ENCODE measurements at places on chromosomes 1 and 21.

- no peak for DNase-seq
Observed at GRCh38 chr1:212401838-212402582, 12.7 kb downstream of the PACC1 start.

- DNase-seq: no peak
Observed at GRCh38 chr1:166978821-166979220, 3.5 kb upstream of the ILDR2 start.

GRCh38 chr1:78553859-78554258, 63.1 kb downstream of the PTGFR start:
- no peak for DNase-seq

- no peak for DNase-seq
Observed at GRCh38 chr21:34844013-34844923, 175.5 kb downstream of the CLIC6 start.

DNA sequence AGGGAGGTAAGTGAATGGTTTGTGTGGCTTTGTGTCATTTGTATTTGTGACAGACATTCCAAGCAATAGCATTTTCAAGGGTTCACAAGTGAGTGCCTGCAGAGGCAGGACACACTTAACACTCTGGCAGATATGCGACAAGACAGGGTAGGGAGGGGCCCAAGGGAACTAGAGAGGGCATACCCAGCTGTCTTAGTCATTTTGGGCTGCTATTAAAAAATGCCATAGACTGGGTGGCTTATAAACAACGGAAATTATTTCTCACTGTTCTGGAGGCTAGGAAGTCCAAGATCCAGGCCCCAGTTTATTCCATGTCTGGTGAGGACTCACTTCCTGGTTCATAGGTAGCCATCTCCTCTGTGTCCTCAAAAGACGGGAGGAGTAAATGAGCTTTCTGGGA, 137.4 kb downstream of the FGGY start:
- no peak for DNase-seq

- no peak for DNase-seq
Observed at GRCh38 chr1:39346872-39347271, 142.4 kb downstream of the MACF1 start.

DNA sequence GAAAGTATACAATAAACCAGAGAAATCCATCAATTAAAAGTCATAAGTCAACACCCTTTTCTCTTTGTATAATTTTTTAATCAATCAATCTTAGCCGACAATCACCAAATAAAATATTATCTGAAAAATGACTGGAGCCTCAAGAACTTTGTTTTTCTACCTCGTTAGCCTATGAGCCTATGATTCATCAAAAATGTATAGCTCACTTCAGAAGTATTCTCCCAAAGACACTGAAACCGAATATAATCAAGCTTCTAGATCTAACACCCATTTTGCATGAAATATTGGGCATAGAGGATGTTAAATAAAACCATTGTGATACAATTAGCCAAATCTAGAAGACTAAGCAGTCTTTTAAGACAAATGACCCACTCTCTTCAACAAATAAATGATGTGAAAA, 17.8 kb upstream of the RSBN1 start:
- DNase-seq: no peak

DNA sequence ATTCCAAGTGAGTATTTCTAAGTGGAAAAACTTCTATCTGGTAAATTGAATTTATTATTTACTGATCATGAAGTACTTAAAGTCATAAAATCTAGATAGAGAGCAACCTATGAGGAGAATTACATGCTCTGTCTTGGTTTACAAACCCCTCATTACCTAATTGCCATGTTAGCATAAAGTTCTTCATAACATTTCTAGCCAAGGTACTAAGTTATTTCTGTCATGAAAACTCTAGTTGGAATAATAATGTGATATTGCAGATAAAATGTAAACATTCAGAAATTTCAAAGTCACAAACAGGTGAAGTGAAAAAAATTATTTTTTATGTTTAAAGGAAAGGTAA, 228.6 kb downstream of the TTLL7 start:
- DNase-seq: no peak

DNA sequence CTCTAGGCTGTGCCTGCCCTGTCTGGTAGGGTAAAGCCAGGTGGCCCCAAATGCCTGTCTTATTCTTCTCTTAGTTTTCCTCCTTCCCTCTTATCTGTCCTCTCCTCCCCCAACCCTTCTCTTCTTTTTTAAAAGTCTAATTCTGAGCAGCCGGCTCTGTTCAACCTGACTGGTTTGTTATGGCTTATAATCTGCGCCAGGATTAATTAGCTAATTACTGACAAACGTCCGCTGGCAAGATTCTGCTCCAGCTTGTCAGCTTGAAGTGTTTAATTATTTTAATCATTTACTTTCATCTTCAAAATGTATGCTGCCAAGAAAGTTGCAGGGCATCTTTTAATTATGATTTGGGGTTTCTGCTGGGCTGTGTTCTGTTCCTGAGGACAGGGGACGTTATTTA, 27.2 kb upstream of the PSMB2 start:
- DNase-seq: no peak

- no peak for DNase-seq
Observed at GRCh38 chr1:40806731-40807695, 23.4 kb downstream of the KCNQ4 start.

GRCh38 chr1:15483971-15484370, 8.1 kb downstream of the CELA2B start:
- DNase-seq: no peak

DNA sequence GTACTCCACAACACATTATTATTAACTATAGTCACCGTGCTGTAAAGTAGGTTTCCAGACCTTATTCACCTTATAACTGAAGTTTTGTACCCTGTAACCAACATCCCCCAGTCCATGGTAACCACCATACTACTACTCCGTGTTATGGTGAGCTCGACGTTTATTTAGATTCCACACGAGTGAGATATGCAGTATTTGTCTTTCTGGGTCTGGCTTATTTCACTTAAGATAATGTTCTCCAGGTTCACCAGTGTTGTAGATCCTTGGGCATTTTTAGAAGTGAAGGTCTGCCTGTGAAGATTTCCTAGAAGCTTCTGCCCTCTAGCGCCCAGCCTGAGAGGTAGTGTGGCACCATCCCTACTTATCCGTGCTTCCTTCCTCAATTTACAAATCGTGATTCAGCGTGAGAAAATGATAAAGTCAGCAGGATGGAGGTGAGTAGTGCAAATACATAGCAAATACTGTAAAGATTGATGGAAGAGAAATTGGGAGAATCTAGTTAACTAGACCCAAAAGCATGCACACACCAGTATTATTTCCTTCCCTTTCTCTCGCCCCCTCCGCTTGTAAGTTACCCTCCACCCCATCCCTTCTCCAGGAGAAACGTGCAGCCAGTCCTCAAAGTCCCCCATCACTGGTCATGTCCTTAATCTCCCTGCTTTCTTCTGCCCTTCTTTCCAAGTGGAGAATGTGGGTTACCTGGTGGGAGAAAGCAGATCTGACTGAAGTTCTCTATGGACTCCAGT, 36.0 kb upstream of the DISC1 start:
- DNase-seq: no peak

GRCh38 chr1:183330335-183330734, 87.8 kb downstream of the NMNAT2 start:
- DNase-seq: no peak

GRCh38 chr21:37551993-37552355, 185.4 kb downstream of the DYRK1A start:
- DNase-seq: no peak

GRCh38 chr21:15289896-15290841, 225.4 kb upstream of the NRIP1 start:
- no peak for DNase-seq

DNA sequence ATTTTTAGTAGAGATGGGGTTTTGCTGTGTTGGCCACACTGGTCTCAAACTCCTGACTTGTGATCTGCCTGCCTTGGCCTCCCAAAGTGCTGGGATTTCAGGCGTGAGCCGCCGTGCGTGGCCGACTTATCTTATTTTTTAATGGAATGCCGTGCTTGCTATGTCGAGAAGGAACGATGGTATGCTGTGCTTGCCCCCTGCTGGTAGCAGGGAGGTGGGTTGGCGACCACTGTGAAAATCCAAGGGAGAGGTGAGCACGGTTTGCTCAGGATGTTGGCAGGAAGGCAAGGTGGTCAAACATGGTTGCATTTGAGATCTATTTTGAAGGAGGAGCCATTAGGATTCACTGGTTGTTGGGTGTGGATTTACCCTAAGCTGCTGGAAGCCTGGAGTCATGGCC, 45.8 kb upstream of the RCC2 start:
- no peak for DNase-seq

DNA sequence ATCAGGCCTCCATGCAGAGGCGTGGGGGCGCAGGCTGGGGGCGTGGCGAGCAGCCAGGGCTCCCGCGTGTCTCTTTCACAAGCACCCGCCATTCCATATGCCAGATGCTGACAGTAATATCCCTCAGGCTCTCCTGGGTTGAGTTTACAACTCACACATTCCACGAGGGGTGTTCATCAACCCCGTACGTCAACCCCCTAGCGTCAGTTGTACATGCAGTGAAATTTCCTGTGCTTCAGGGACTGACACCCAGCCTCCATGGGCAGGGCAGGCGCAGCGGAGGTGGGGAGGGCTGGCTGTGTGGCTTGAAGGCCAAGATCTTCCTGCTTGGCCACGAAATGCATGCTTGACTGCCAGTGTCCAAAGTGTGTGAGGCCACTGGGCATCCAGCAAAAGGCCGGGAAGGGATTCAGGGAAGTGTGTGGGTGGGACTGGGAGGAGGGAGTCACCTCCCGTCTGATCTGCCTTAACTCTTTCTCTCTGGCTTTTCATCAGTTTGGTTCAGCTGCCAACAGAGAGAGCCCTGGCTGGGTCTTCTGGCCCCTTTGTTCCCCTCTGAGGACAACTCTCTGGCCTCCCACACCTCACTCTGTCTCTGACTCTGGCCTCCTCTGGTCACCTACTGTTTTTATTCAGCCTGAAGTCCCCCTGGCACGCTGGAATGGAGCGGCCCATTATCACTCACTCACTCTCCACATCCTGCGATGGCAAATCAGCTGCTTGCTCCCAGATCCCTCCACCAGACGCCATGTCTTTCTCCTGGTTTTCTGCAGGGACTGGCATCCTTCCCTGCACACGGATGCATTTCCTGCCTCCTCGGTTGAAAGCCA, 33.8 kb downstream of the CLIC6 start:
- no peak for DNase-seq

- DNase-seq: no peak
Observed at GRCh38 chr1:235901461-235901860, 34.8 kb upstream of the LYST start.
